Fibroblast of skin of scalp (primary cell): ENCODE measurements at places on chromosomes 4 and X.

GRCh38 chr4:54712206-54712605, 54.4 kb downstream of the KIT start:
- no peak for DNase-seq

GRCh38 chr4:179372242-179372641, 1930.0 kb upstream of the AGA start:
- DNase-seq, result no peak

GRCh38 chrX:153474266-153474665, 3.9 kb upstream of the HAUS7 start:
- DNase-seq, result no peak

GRCh38 chr4:12692815-12693214, 791.3 kb downstream of the RAB28 start:
- no peak for DNase-seq

GRCh38 chrX:38975368-38975942, 174.2 kb downstream of the MID1IP1 start:
- DNase-seq, result peak; percentile 31

DNA sequence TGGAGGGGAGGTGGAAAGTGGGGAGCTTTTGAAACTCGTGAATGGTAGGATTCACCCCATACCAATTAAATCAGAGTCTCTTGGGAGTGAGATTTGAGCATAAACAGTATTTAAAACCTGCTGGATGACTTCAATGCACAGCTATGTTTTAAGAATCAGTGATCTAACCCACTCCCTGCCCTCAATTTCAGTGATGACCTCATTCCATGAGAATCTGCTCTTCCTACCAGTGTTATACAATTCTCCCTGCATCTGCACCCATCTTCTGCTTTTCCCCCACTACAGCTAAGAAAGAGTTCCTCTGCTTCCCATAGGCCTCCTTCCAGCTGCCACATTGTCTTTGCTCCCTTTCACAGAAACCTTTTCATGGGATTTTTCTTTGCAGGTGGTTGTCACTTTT, 18.3 kb upstream of the H2AZ1 start:
- DNase-seq, result peak; percentile 86

GRCh38 chrX:46506076-46506475, 39.1 kb downstream of the ZNF674 start:
- no peak for DNase-seq

DNA sequence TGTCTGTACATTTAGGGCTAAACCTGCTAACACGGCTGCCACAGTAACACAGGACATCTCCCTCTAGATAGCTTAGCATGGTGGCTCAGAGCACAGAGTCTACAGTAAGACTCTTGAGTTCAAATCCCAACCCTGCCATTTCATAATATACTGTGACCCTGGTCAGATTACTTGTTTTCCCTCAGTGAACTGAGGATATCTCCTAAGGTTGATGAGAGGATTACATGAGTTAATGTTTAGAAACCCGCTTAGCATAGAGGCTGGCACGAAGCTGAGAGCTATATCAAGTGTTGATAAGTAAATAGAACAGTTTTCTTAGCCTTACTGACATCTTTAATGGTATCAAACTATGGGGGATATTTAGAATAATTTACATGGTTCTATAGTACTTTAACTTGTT, 37.2 kb downstream of the CASP3 start:
- no peak for DNase-seq

DNA sequence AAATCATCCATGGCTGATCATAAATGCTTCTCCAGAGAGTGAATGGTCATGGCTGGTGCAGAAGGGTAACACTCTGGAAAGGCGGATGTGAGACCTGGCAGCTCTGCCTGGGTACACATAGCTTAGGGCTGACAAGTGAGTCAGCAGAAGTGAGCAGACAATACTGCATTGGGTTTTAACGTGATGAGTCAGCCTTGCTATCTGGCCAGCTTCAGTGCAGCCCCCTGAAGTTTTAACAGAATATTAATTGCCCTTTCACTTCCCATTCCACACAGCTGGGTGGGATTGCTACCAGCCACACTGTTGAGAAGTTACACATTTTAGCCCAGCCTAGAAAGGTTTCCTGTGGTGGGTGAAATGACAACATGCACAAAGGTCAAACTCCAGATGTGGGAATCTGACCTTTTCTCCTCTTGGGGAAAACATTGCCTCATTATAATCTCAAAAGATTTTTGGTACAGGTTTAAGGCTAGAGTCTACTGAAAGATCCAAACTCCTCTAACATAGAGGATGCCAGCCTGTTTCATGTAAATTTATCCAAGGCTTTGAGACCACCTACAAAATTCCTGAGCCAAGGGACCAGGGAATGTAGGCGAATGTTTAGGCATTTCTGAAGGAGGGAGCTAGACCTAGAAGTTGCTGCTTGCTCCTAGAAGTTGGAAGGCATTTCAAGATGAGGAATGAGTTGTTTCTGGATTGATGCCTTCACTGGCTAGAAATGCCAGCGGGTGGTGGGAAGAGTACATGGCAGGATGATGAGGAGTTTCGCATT, 230.3 kb upstream of the PGRMC2 start:
- peak; percentile 97 for DNase-seq

DNA sequence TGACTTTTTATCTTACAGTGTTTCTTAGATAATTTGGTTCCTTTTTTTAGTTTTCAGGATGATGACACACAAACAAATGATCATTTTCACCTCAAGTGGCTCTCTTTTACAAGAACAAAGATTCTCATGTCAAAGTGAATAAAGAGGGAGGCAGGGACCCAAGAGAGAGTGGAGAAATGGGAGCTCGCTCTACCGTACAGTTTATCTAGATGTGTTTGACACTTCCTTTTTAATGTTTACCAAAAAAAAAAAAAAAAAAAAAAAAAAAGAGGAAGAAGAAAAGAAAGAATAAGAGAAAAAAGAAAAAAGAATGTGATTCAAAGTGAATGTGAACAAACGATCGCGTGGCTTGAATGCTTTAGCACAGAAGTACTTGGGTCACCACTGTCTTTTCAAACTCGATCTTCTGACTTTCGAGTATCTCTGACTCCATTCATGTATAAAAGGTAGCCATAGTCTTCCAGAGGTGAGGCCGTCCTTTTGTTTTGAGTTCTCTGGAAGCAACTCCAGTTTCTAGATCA, 75.6 kb upstream of the GRXCR1 start:
- no peak for DNase-seq

- DNase-seq, result peak; percentile 67
These were observed 19.1 kb downstream of the CD99 start for GRCh38 chrX:2710041-2710840.

GRCh38 chr4:189941005-189941450, 356 bp downstream of the FRG1 start:
- no peak for DNase-seq

DNA sequence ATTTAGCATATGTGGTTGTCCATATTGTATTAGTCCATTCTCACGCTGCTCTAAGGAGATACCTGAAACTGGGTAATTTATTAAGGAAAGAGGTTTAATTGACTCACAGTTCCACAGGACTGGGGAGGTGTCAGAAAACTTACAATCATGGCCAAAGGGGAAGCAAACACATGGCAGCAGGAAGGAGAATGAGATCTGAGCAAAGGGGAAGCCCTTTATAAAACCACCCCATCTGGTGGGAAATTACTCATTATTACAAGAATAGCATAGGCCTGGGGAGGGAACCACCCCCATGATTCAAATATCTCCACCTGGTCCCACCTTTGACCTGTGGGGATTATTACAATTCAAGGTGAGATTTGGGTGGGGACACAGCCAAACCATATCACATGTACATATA, 122.6 kb upstream of the ANK2 start:
- DNase-seq, result no peak

DNA sequence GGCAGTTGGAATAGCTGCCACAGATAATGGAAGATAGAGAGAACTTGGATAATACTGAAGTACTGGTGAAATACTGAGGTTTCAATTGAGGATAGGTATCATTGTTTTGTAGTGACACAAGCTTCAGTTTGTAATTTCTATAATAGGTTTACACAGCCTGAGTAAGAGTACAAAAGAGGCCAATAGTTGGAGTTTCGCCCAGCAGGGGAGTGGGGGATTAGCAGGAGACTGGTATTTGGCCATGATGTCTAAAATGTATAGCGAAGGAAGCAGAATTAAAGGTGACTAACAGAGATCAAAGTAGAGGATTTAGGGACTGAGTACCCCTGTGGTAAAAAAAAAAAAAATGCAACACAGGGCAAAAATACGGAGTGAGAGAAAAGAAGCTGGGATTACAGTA, 129.5 kb downstream of the KCTD8 start:
- no peak for DNase-seq

DNA sequence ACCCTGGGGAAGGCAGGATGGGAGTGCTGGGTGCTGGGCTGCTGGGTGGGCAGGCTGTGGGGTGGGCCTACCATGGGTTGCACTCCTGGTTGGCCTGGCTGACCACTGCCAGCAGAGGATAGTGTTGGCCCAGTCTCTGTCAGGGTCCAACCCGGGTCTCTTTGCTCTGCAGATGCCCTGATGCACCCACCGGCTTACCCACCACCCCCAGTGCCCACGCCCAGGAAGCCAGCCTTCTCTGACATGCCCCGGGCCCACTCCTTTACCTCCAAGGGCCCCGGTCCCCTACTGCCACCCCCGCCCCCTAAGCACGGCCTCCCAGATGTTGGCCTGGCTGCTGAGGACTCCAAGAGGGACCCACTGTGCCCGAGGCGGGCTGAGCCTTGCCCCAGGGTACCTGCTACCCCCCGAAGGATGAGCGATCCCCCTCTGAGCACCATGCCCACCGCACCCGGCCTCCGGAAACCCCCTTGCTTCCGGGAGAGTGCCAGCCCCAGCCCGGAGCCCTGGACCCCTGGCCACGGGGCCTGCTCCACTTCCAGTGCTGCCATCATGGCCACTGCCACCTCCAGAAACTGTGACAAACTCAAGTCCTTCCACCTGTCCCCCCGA, 14.2 kb upstream of the ADD1 start:
- DNase-seq, result no peak

GRCh38 chr4:100062921-100063320, 112.8 kb upstream of the H2AZ1 start:
- DNase-seq, result peak; percentile 40

DNA sequence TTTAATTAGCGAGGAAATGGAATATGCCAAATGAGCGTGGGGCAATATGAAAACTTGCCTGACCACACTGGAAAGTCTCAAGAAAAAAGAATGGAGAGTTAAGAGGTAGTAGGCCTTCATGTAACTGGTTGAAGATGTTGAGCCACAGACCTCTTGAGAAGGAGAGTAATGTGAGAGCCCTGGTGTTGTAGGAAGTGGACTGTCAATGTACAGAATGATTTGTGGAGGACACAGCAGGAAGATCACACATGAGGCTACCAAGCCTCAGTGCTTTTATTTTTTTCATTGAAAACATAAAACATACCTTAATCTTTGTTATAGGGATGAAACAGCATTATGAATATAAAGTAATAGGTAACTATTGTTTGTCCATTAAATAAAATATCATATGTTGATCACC, 331.6 kb downstream of the UNC5C start:
- no peak for DNase-seq

DNA sequence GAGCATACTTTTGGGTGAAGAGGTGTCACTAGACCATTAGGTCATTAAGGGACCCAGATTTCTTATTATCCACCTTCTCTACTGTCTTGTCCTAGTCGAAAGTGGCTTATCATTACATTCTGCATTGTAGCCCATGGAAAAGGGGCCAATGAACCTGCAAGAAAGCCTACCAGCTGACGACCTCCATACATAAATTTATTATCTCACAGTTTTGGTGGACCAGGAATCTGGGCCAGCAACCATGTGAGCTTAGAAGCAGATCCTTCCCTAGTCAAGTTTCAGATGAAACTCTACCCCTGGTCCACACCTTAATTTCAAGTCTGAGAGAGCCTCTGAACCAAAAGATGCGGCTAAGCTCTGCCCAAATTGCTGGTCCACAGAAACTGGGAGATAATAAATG, 37.6 kb downstream of the RPS6KA3 start:
- no peak for DNase-seq

DNA sequence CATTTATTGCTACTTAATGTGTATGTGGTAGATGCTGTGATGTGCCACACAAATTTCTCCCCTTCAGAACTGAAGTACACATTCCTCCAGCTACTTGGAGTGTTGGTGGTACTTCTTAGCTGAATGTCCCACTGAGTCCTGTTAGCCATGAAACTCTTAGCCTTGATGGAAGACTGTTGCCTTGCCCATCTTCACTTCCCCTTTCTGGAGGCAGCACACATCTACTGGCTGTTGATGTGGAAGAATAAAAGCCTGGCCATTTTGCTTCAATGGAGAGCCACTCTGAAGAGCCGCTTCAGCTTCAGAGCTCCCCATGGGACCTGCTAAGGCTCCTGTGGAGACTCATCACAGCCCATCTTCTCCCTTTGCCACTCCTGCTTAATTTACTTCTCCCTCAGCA, 157.7 kb upstream of the PITX2 start:
- no peak for DNase-seq

- DNase-seq, result no peak
These were observed 34.5 kb upstream of the HGFAC start for GRCh38 chr4:3407171-3407771.
